ENCODE measurements at places on chromosomes 2 and 18.

DNA sequence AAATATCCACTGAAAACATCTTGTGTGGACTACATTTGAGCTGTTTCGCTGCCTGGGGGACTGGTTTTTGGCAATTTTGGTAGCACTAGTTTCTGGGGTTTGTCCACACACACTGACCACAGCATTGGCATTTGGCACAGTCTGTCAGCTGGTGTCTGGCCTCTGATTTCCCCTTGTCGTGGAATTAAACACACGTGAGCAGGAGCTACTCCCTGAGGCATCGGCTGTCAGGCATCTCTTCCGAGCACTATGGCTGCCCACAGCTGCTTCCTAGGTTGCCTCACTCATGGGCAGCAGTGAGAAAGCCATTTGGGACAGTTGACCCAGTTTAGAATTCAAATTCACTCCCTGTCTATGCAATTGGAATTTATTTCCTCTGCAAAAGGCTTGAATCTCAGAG lies 46.8 kb upstream of the FZD5 start:
- DNase-seq: no peak

GRCh38 chr18:45349019-45349418 lies 266.3 kb upstream of the SLC14A2 start:
- no peak for DNase-seq

DNA sequence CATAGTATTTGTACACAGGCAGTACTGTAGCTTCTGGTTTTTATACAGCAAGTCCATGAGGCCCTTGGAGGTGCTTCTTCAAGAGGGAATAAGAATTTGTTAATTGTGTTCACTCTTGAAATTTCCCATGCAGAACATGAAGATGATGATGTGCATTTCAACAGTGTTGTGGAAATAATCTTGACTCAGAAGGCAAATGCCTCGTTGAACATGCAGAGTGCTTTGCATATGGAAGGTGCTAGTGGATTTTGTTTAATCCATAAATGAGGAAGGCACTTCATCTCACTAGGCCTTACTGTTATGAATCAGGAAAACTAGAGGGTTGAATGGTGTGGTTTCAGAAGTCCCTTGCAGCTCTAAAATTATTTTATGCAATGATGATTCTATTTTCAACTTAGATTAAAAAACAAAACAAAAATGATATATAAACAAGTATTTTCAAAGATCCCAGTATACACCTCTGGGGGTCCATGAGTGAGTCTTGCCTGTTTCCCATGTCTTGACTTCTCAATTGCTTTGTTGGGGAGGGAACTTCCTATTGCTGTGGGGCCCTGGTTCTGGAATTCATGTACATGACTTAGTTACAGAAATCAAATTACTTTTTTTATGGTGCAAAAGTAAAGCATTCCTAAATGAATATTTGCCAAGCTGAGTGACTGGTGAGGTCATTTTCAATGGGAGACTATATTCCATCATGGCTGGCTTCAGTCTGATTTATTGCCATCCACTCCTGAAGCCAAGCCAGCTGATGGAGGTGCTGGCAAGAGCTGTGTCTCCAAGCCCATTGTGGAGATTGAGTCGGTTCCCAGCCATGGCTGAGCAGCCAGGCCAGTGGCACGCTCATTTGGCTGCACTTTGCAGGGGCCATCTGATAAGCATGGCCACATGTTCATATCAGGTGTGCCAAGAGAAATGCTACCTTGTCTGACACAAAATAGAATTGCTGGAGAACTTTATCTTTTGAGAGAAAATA lies 56.5 kb downstream of the MGAT5 start:
- no peak for DNase-seq

- DNase-seq: no peak
Measured at GRCh38 chr2:213261715-213262114, 22.5 kb upstream of the SPAG16 start.

- DNase-seq: peak; percentile 13
Measured at GRCh38 chr2:168300460-168300859, 53.1 kb upstream of the STK39 start.

DNA sequence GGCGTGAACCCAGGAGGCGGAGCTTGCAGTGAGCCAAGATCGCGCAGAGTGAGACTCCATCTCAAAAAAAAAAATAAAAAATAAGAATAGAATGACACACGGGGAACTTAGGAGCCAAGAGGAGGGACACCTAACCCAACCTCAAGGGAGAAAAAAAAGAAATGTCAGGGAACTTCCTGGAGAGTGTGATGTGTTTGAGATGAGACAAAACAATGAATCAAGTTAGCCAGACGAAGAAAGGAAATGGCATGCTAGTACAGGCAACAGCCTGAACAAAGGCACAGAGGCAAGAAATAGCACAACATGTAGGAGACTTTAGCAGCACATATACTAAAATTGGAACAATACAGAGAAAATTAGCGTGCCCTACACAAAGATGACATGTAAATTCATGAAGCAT lies 36.7 kb upstream of the PAPOLG start:
- no peak for DNase-seq

DNA sequence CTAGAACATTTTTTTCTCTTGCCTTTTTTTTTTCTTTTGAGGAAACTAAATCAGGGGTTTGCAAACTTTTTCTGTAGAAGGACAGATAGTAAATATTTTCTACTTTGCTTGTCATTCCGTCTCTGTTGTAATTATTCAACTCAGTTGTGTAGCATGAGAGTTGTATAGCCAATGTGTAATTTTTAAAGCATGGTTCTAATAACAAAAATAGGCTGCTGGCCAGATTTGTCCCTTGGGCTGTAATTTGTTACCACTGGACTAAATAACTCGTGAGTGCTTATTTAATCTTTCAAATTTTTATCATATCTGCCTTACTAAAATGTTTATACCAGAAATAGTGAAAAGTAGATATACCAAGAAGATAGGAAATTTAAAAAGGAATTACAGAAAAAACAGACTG lies 43.0 kb downstream of the CCDC148 start:
- DNase-seq: no peak

- DNase-seq: no peak
Measured at GRCh38 chr18:58113337-58113736, 69.3 kb downstream of the NEDD4L start.

- DNase-seq: no peak
Measured at GRCh38 chr2:48845684-48846083, 90.2 kb upstream of the LHCGR start.

GRCh38 chr2:186093174-186093573 lies 354.6 kb downstream of the FSIP2 start:
- no peak for DNase-seq

DNA sequence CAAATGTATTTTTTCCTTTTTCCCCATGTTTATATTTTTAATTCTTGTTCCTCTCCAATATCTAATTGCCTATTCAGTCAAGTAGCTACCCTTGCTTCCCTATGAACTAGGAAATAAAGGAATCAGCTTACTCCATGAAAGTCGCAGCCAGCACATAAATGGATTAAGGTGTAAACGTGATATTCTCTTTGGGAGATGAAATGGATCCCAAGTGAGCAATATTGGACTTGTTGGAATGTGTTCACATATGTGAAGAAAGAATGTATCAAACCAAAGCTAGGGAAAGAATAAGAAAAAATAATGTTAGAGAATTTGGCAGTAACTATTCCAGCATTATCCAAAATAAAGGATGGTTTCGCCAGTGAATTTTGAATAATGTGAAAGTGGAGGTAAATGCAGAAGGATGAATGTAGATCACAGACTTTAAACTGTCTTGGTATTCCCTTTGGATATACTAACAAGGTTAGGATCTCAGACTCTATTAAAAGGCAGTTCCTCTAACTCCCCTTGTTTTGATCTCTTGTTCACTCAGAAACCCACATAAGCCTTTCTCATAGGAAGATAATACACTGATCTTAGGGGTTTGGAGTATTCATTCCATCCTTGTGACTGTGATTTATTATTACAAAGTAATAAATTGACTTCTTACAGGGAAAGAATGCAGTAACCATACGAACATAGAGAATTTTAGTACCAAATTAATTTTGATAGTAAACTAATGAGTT lies 208.1 kb downstream of the BABAM2 start:
- DNase-seq: no peak

DNA sequence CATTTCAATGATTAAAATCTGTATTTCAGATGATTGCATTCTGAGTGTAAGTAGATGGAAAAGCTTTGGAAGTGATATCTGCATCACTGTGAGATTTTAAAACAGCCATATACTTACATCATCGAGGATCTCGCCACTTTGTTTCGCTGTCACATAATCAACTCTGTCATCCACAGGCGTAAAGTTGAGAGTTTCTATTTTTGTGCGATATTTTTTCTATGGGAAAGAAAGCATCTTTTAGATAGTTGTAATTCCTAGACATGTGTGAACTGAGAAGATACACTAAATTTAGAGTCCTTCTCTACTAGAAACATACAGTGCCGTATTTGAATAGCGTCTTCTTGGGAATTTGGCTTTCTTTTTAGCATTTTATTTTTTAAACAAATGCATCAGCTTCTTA lies 158.8 kb downstream of the RIF1 start:
- DNase-seq: no peak

GRCh38 chr2:109052922-109053321 lies 63.9 kb upstream of the EDAR start:
- no peak for DNase-seq

- no peak for DNase-seq
Measured at GRCh38 chr2:238171575-238172187, 12.9 kb downstream of the ERFE start.

GRCh38 chr2:42793334-42794270 lies 1.2 kb upstream of the HAAO start:
- no peak for DNase-seq

All from AG09309 (cell line).